Activated effector memory CD4-positive, alpha-beta T cell treated with anti-CD3 and anti-CD28 coated beads, Interleukin-2, amount 50 U/mL, for 16 hours (primary cell): ENCODE measurements at places on chromosomes 5 and 9.
A peak's percentile ranks its signal among the peaks of the same experiment; 100 is the strongest.

DNA sequence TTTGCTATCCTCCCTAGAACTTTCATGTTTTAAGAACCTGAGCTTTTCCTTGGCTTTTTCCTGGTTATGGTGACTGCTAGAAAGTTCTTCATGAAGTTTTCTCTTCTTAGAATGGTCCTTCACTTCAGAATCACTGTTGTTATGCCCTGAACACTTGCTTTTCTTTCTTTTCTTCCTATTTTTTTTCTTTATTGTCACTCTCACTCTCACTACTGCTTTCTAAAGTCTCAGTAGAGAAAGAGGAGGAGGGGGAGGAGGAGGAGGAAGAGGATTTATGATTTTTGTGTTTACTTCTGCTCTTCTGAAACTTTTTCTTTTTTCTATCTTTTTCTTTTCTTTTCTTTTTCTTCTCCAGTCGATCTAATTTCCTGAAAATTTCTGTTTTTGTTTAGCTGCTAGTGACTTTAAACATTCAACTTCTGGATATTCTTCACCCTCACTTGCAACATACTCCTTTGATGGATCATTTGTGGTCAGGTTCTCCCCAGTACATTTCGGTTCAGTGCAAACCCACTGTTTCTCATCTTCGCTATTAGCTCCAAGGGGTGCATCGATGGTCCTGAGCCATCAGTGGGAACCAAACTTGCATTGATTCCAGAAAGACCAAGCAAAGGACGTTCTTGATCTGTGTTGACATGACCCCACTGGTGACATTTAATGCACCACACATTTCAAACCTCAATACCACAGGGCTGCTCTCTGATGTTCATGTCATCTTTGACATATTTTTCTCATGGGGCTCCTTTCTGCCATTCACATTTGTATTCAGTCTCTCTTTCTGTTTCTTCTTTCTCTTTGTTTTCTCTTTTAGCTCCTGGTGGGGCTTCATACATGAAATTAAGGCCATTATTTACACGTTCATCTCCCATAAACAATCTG lies 81.6 kb upstream of the HAND1 start:
- DNase-seq = no peak

GRCh38 chr5:144313147-144313726 lies 142.6 kb downstream of the KCTD16 start:
- DNase-seq = no peak

DNA sequence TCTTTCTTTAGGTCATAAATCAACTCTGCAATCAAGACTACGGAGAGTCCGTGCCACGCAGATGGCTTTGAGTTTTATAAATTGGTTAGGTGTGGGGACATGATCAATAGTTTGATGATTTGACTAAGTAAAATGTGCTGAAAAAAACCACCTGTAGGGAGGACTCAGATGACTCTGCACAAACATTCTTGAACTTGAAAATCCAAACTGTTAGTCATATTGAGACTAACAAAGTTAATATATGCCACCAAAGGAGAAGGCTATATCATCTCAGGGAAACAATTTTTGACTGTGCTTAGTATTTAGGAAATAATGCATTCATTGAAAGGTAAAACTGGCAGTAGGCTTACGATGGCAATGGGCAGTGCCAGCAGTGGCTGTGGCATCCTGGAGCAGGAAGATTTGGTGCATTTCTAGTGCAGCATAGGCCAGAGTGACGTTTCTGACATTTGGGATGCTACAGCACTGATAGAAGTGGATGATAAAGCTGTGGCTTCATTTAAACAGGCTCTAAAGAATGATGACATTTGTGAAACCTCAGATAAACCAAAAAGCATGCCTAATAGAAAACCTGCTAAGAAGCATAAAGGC lies 291.1 kb downstream of the MLLT3 start:
- DNase-seq = no peak

DNA sequence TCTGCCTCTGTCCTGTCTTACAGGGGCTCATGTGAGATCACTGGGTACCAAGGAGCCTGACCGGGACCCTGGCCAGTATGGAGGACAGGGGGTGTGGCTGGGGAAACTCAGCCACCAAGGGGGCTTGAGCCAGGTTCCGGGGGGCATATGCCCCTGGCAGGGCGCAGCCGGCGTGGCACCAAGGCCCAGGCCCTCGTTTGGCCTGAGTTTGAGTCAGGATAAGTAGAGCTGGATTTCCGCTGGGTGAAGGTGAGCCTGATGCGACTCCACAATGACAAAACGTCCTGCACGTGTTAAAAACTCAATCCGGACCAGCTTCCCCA lies 616 bp upstream of the TSPAN17 start:
- no peak for DNase-seq

- DNase-seq = no peak
Measured at GRCh38 chr5:79301046-79301712, 65.2 kb downstream of the JMY start.

GRCh38 chr5:20017021-20017420 lies 29.0 kb upstream of the CDH18 start:
- DNase-seq = no peak

- DNase-seq = peak; percentile 34
Measured at GRCh38 chr9:124134526-124134925, 123.0 kb downstream of the LHX2 start.

DNA sequence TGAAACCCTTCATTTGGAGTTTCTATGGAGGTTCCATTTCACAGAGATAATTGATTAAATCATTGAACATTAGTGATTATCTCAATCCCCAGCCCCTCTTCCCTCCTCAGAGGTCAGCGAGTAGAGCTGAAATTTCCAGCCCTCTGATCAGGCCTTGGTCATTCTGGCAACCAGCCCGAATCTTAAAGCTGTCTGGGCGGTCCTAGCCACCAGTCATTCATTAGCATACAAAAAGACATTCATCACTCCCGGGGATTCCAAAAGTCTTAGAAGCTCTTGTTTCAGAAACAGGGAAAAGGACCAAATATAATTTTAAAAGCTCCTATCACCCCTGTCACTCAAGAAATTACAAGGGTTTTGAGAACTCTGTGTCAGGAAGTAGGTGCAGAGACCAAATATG lies 41.3 kb downstream of the ZNF474 start:
- DNase-seq = no peak

DNA sequence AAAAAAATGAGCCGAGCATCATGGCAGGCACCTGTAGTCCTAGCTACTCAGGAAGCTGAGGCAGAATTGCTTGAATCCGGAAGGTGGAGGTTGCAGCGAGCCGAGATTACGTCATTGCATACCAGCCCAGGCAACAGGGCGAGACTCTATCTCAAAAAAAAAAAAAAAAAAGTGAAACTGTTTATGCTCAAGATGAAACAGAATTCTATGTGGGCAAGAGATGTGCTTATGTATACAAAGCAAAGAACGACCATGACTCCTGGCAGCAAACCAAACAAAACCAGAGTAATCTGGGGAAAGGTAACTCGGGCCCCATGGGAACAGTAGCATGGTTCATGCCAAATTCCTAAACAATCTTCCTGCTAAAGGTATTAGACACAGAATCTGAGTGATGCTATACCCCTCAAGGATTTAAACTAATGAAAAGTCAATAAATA lies 32.6 kb upstream of the PLAC8L1 start:
- DNase-seq = no peak
